Adrenal gland (tissue), 19 donors: ENCODE measurements at places on chromosomes 1 and 21. TPM values are rescaled to one million over a fixed set of nuclear protein-coding genes. Genes with fewer than 3 reads are reported as not detected.

Gene PLOD1
- 49.1 TPM for polyA plus RNA-seq

Gene WNT2B
- polyA plus RNA-seq: 1.1 TPM

Gene TAS1R2
- not detected for polyA plus RNA-seq

Gene KIF26B
- 0.20 TPM for polyA plus RNA-seq

Gene BLACAT1
- 0.03 TPM for polyA plus RNA-seq

Gene HHAT
- 3.7 TPM for polyA plus RNA-seq

Gene ZBTB8B
- polyA plus RNA-seq: 0.09 TPM

Gene OPRD1
- 0.56 TPM for polyA plus RNA-seq

Gene PADI2
- polyA plus RNA-seq: 0.48 TPM

Gene SLC44A3
- polyA plus RNA-seq: 21.0 TPM

Gene UBE2Q1
- 31.1 TPM for polyA plus RNA-seq

Gene COL8A2
- polyA plus RNA-seq: 2.3 TPM

Gene FNDC10
- 39.7 TPM for polyA plus RNA-seq

Gene UBAP2L
- polyA plus RNA-seq: 88.9 TPM

Gene WDR64
- polyA plus RNA-seq: not detected

Gene SH2D1B
- polyA plus RNA-seq: not detected

Gene ECM1
- 44.4 TPM for polyA plus RNA-seq

Gene HPCAL4
- polyA plus RNA-seq: 9.9 TPM

Gene SLC9C2
- polyA plus RNA-seq: 0.32 TPM

Gene ITPKB
- polyA plus RNA-seq: 3.0 TPM

Gene DHRS3
- 44.2 TPM for polyA plus RNA-seq

Gene PTPN22
- polyA plus RNA-seq: 1.6 TPM

Gene TRAF3IP3
- 1.0 TPM for polyA plus RNA-seq

Gene SPRR2A
- polyA plus RNA-seq: 0.98 TPM

Gene RBM11
- 6.2 TPM for polyA plus RNA-seq

Gene GPR3
- 0.40 TPM for polyA plus RNA-seq

Gene SYTL1
- polyA plus RNA-seq: 10.9 TPM

Gene MMEL1
- polyA plus RNA-seq: 2.9 TPM

Gene NID1
- polyA plus RNA-seq: 26.0 TPM

Gene TMPRSS2
- polyA plus RNA-seq: 0.16 TPM

Gene C4BPA
- 0.13 TPM for polyA plus RNA-seq

Gene ETV3L
- polyA plus RNA-seq: not detected

Gene ANGPTL3
- not detected for polyA plus RNA-seq

Gene OR2T10
- polyA plus RNA-seq: not detected

Gene TMPRSS3
- 0.37 TPM for polyA plus RNA-seq

Gene NTMT2
- polyA plus RNA-seq: not detected

Gene S100A8
- 231 TPM for polyA plus RNA-seq

Gene LCK
- 1.2 TPM for polyA plus RNA-seq
